Cortex of kidney (tissue), 1 donor: ENCODE measurements at places on chromosomes 1 and 21.

DNA sequence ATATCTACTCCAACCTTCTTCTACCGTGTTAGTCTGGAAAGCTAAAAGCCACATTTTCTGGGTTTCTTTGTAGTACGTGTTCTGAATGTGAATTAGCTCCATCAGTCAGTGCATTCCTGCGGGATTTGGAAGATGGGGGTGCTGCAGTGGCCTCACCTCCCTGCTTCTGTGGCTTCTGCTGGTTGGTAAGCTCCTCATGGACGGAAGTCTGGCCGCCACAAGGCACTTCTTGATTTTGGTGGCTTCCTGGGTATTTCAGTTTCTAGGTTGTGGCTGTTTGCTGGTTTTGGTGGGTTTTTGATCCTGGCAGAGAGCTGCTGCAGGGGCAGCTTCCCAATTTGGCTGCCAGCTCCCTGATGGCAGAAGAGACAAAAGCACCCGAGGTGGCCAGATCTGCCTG is 20.9 kb upstream of the TACSTD2 start:
- DNase-seq, result no peak

- no peak for DNase-seq
Measured at GRCh38 chr1:82388679-82389078, 587.9 kb downstream of the ADGRL2 start.

- DNase-seq, result no peak
Measured at GRCh38 chr1:202590126-202590525, 120.1 kb downstream of the SYT2 start.

- DNase-seq, result no peak
Measured at GRCh38 chr21:19013916-19014315, 610.3 kb upstream of the TMPRSS15 start.

DNA sequence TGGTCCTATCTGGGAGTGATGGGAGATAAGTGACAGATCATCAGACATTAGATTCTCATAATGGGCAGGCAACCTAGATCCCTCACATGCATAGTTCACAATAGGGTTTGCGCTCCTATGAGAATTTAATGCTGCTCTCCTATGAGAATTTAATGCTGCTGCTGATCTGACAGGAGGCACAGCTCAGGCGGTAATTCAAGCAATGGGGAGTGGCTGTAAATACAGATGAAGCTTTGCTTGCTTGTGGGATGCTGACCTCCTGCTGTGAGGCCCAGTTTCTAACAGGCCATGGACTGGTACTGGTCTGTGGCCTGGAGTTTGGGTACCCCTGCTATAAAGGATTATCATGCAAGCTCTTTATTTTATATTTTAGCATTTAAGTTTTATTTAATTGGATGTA is 72.0 kb downstream of the ZMYM4 start:
- no peak for DNase-seq

DNA sequence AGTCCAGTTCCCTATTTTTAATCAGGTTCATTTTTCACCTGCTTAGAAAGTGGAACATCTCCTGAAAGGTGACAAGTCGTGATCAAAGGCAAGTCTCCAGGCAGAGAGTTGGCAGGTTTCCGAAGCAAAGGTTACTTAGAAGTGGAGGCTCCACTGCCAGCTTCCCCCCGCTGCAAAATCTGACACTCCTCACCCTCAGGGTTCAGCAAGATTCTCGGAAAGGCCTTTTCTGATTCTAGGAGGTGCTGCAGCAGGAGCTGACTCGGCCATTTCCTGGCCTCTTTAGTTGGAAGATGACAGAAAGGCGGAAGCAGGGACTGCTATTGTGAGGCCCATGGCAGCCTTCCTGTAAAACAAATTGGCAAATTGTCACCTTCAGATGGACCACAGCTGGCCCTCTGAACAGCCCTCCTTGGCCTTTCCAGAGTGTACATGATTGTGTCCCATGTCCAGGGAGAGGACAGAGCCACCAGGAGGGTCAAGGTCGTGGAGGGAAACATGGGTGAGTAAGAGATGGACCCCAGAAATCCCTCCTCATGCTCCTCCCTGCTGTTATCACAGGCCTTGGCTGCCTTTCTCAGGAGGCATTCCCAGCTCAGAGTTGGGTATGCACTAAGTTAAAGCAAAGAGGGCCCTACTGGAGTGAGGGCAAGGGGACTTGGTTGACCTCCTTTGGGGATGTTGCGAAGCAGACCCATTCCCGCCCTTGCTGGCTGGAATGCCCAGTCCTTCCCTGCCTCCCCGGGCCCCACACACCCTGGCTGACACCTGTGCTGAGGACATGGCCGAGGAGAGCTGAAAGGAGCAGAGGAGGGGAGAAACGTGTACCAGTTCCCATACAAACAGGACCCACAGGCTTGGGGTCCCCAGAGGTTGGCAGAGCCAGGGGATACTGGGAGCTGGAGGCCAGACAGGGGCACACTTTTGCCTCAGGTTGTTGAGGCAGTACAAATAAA is 115.5 kb upstream of the IRF2BP2 start:
- no peak for DNase-seq

- DNase-seq, result no peak
Measured at GRCh38 chr21:42438316-42439205, 34.9 kb downstream of the UBASH3A start.

- DNase-seq, result no peak
Measured at GRCh38 chr1:186492531-186493291, 31.8 kb upstream of the PDC start.

DNA sequence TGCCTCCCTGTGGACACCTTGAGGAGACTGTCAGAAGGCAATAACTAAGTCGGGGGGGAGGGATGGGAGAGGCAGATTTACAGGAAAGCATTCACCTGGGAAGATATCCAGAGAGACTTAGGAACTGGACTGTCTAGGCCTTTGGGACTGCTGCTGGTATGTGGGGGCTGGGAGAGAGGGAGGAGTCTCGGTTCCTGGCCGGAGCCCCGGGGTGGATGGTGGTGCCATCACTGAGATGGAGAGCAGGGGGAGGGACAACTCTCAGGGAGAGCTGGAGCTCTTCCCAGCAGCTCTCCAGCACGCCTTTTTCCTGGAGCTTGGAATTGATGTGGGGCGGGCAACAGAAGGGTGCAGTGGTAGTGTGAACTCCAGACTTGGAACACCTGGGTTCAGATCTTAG is 22.1 kb downstream of the PTPRF start:
- no peak for DNase-seq

DNA sequence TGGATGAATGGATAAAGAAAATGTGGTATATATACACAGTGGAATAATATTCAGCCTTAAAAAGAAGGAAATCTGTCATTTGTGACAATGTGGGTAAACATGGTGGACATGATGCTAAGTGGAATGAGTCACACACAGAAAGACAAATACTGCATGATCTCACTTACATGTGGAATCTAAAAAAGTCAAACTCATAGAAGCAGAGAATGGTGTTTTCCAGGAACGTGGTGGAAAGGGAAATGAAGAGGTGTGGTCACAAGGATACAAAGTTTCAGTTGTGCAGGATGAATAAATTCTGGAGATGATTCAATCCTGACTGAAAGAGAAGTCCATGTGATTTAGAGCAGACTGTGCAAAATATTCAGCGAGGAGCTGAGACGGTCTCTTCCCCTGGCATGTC is 56.6 kb downstream of the RYR2 start:
- DNase-seq, result no peak

- no peak for DNase-seq
Measured at GRCh38 chr1:44485229-44485933, 80.3 kb downstream of the RNF220 start.

DNA sequence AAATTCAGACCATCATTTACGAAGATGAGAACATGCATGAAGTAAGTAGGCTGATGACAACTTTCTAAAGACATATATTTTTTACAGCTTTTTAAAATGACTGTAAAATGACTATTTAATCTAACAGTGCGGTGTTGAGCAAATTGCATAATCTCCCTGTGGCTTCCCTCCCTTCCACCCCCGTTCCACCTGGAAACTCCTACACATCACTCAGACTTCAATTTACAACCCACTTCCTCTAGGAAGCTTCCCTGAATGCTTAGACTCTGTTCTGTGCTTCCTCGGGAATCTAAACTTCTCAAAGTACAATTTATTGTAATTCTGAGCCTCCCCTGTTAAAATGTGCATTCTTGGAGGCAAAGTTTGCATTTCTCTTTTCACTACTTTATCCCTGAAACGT is 354.9 kb downstream of the DPYD start:
- no peak for DNase-seq

GRCh38 chr1:44019466-44019948 is 11.8 kb downstream of the SLC6A9 start:
- no peak for DNase-seq

DNA sequence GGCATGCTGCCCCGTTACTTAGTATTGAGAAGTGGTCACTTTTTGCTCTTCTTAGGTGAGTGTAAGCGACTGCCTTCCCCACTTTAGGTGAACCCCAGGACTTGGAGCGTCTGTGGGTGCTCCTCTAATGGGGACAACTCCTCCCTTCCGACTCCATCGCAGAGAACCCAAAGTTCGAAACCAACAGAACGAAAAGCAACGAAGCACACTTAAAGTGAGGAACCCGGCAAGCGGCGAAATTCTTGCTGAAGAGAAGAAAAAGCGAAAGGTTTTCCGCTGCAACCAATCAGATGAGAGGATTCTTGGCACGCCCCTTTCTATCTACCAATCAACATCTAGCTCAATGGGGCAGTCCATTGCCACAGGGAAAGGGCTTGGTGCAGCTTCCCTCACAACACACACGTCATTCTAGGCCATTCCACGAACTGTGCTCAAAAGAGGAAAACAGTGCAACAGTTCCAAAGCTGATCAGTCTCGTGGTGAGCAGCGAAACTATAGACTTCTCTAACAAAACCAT is 709 bp upstream of the SUCO start:
- no peak for DNase-seq

GRCh38 chr21:38303300-38303699 is 46.5 kb downstream of the KCNJ15 start:
- DNase-seq, result no peak

- DNase-seq, result no peak
Measured at GRCh38 chr1:155360051-155360450, 39.4 kb downstream of the RUSC1 start.

GRCh38 chr1:212566522-212567479 is 41.8 kb upstream of the ATF3 start:
- DNase-seq, result no peak

DNA sequence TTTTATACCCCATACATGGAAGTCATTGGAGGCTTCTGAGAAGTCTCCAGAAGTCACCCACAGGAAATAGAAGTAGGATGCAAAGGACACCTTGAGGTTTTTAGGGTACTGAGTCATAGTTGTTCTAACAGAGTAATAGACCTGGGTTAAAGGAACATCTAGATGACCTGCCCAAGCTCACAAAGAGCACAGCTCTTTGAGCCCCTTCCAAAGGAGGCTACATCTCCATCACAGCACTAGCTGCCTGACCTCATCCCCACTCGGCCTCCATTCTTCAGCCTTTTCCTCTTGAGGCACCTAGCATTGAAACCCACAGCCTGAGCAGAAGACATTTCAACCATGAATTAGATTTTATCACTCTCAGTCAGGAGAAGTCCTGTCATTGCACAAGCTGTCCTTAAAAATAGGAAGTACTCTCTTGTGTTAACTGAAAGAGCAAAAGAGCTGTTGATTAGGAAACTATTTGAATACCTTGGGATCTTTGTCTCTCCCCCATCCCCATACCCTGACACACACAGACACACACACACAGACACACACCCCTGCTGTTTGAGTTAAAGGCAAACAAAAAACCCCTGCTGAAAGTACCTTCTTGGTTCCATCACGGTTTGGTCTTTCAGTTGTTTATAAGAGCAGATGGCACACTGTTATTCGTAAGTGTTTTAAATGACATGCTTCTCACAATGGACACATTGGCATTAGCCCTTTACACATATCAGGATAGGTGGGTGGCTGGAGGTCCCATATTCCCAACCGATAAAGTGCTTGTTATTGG is 22.2 kb downstream of the MKNK1 start:
- no peak for DNase-seq

DNA sequence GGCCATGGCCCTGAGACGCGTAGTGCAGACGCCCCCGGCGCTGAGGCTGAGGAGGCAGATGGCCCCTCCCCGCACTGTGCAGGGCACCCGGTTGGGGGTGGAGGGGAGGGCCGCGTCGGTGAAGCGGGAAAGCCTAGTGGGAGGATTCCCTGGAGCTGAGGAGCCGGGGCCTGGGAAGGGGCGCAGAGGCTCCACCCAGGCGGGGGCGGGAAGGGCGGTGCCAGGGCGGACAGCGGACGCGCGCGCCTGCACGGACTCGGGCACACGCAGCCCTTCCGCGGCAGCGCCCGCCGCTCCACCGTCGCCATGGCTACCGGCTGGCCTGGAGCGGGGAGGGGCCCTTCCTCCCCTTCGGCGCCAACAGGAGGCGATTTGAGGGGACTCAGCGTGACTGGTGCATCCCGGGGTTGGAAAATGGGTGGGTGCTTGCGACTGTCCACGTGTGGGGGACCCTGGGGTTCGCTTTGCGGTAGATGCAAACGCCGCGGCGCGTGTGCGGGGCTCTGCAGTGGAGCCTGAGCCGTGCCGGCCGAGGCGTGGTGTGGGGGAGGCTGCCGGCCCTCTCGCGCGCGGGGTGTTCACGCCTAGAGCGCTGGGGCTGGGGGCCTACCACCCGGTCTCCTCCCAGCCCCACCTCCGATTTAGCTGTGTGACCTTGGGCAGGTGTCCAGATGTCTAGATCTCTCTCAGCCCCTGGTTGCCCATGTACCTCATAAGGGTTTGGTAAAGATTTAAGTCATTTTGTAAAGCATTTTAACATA is 35.1 kb downstream of the PTPRF start:
- DNase-seq, result no peak

- no peak for DNase-seq
Measured at GRCh38 chr1:49677706-49678105, 346.0 kb downstream of the AGBL4 start.

- DNase-seq, result no peak
Measured at GRCh38 chr1:204359474-204360255, at the start of gene PLEKHA6. TSS of gene PLEKHA6 (minus strand) at chr1:204359929. CDS start at chr1:204273727, 86,202 bp downstream.

GRCh38 chr1:67831850-67832513 is 1.3 kb downstream of the GNG12 start:
- DNase-seq, result no peak

- no peak for DNase-seq
Measured at GRCh38 chr1:63320022-63320721, 2.2 kb upstream of the FOXD3 start.

DNA sequence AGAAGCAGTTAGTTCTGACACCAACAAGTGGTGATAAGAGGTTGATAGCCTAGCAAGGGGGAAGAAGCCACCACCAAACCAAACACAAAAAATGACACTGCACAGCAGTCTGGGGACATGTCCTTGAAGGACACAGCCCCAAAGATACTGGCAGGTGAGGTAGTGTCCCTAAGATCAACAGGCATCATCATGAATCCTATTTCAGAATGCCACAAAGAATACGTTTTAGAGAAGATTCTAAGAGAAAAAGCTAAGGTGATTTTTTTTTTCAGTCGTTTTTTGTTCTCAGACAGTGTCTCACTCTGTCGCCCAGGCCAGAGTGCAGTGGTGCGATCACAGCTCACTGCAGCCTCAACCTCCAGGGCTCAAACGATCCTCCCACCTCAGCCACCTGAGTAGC is 19.6 kb downstream of the MTHFR start:
- no peak for DNase-seq

GRCh38 chr1:204264805-204265204 is 51.0 kb upstream of the GOLT1A start:
- no peak for DNase-seq

- no peak for DNase-seq
Measured at GRCh38 chr1:31932491-31933316, 5.5 kb downstream of the PTP4A2 start.

GRCh38 chr21:34061983-34062382 is 11.4 kb upstream of the MRPS6 start:
- no peak for DNase-seq

GRCh38 chr1:117113199-117113598 is 8.3 kb downstream of the TRIM45 start:
- no peak for DNase-seq

- no peak for DNase-seq
Measured at GRCh38 chr21:46028573-46029091, 47.1 kb downstream of the COL6A1 start.

GRCh38 chr1:210232511-210233215 is at the start of gene SERTAD4:
TSS of gene SERTAD4 (plus strand) at chr1:210232796. CDS start at chr1:210237961, 5,165 bp downstream.
- no peak for DNase-seq
